NB4 (cell line): ENCODE measurements at places on chromosomes 2 and 18.

- DNase-seq: no peak
Observed at GRCh38 chr2:101410746-101411145, 23.4 kb upstream of the CREG2 start.

GRCh38 chr2:115400940-115401339 is 958.5 kb downstream of the DPP10 start:
- no peak for DNase-seq

GRCh38 chr2:53545604-53546003 is 222.0 kb upstream of the CHAC2 start:
- DNase-seq: no peak

DNA sequence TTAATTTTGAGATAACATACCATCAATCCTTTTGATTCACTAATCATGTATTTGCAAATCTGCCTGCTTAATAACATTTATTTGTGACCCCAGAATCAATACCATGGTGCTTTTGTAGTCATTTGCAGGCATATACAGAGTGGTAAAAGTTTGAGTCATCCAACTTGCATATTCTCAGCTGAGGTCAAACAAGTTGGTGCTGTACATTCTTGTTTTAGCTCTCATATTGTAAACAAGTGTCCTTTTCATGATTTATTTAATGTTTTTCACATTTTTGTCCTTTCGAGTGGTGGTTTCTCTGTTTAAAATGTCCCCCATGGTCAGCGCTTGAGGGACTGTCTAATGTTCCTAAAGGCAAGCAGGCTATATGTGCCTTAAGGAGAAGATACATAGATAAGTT is 17.5 kb downstream of the RAB27B start:
- DNase-seq: no peak

DNA sequence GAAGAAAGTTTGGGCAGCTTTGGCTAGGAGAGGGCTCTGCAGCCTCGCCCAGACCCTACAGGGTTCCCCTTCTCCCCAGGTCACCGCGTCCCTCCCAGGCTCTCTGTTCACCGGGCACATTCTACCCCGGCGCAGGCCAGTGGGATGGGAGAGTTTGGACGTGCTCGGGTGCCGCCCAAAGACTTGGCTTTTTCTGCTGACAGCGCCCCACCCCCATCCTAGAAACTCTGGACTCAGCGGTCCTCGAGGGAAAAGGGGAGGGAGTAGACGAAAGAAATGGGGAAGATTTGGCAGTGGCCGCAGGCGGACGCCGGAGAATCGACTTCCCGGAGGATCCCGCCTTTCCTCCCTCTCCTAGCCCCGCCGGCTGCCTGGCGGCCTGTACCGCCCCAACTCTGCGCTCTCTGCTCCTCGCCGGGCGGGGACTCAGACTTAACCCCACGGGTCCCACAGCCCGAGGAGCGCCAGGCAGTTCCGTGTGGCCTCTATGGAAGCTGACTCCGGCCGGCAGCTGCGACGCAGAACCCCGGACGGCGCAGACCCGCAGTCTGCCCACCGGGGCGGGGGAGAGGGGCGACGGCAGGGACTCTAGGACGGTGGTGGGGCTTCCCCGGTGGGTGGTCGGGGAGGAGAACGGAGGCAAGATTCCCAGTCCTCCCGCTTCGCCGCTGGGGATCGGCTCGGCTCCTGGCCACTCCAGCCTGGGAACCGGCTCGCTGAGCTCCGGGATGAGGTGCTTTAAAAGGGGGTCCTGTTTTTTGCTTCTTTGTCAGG is 863 bp upstream of the SIX2 start:
- no peak for DNase-seq

DNA sequence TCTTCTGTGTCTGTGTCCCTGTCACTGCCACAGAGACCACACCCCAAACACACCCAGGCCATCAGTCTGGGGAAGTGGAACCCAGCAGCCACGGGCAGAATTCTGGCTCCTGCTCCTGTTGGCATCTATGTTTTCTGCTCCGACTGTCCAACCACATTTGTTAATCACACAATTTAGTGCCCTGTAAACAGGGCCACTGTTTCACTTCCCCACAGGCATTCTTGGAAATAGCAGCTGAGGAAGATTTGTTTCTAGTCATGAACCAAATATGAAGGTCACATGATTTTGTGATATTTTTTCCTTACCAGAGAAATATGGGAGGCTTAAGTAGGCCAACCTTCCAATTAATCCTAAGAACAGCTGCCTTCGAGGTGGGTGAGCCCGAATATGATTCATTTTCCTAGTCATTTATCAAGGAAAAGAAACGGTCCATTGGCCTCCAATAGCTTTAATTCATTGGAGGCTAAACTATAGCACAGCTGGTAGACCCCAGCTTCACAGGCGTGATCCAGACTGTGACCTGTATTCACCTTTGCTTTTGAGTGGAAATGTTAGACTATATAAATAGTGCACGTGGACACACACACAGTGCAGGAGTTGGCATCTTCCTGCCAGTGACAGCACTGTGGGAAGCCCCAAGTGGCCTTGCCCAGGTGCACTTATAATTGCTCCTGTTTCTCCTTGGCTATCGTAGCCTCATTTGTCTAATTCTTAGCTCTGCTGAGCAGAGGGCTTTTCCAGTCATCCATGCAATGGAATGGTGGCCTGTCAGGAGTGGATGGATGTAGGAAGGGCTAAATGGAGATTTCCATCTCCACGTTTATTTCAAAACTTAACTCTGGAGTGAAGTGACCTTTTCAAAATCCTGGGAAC is 267.9 kb downstream of the LPIN1 start:
- no peak for DNase-seq

GRCh38 chr2:68512966-68513365 is 45.6 kb downstream of the APLF start:
- no peak for DNase-seq

DNA sequence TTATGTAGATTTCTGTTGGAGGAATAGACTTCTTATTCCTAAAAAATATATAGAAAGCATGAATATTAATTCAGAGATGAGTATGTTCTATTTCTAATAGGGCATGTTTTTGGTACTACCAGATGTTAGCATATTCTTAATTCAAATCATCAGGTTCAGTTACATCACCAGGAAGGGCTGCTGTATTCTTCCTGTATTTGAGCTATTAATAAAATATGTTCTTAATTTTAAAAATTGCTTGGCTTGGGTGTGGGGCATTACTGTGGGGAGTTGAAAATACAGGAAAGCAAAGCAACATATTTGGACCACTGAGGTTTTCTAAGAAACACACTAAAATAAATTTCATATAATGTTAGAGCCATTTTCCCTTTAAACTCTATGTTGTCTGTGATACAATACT is 343.0 kb downstream of the EPHA4 start:
- DNase-seq: no peak

- no peak for DNase-seq
Observed at GRCh38 chr2:204794624-204795023, 249.3 kb downstream of the PARD3B start.

DNA sequence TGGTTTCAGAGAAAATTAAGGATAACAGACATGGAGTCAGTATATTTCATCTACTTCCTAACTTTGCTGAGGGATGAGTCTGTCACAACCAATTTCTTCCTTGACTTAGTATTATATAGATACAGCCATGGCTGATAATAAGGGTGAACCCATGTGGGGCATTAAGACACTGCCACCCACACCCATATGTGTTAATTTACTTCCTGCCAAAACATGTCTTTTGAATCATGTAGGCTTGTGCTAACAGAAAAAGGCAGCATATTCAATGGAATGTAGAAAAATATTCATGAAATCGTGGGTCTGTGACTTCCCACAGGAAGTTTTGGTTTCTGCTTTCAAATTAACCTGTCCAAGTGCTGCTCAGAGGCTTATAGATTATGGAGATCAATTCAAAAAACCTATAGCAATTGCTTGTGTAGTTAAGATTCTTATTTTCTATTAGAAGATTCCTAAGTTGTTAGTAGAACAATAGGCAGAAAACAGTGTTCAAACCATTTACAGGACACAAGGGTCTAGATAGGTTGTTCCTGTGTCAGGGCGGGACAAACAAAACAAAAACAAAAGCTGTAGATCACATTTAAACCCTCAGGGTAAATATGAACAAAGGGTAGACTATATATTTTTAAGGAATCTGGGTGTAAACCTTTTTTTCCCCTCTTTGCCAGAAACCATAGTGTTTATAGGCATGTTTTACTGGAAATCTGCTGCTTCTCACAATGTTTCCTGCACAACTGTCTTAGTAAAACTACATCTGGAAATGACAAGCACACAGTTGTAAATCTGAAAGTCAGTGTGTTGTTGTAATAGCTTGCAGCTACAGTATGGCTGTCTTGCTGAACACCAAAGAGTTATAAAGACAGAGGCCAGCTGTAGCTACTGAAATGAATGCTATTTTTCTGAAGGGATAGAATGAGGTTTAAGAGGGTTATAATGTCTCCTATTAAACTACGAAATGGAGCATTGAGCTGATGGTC is 691.2 kb downstream of the EPHA4 start:
- DNase-seq: no peak

DNA sequence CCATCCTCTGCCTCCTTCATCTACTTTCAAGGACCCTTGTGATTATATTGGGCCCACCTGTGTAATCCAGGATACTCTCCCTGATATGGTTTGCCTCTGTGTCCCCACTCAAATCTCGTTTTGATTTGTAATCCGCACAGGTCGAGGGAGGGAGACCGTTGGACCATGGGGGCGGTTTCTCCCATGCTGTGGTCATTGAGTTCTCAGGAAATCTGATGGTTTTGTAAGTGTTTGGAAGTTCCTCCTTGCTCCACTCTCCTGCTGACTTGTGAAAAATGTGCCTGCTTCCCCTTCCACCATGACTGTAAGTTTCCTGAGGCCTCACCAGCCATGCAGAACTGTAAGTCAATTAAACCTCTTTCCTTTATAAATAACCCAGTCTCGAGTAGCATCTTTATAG is 42.0 kb upstream of the EML6 start:
- no peak for DNase-seq

DNA sequence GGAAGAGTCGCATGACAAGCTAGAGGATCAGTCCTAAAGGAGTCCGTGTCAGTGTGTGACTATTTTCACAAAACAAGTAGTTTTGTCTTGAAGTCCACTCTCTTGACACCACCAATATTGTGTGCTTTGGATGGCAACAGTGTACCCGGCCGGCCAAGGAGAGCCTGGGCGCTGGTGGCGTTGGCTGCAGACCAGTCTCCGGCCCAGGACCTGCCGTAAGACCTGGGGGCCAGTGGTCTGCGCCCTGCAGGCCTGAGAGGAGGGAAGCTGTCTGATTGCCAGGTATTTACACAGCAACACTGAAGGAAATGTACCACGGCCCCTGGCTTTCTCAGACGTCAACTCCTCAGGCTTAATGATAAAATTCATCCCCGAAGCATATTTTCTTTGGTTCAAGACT is 472.4 kb upstream of the SALL3 start:
- DNase-seq: no peak

GRCh38 chr2:20141806-20142205 is 83.1 kb downstream of the SDC1 start:
- no peak for DNase-seq

DNA sequence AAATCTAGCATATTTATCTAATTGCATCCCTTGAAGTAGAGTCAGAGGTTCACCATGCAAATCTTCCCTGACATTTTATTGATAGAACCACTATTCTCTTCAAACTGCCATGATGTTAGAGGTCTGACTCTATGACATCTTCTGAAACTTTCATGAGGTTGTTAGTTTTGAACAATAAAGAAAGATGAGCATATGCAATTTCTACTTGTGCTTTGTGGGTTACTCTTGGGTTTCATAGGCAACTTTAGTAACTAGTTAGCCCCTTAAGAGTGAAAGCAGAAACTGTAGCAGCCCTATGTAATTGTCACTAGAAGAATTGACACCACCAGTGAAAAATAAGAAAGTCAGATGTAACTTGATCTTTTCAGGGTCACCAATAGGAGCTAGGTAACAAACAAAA is 53.1 kb upstream of the ZEB2 start:
- DNase-seq: no peak

DNA sequence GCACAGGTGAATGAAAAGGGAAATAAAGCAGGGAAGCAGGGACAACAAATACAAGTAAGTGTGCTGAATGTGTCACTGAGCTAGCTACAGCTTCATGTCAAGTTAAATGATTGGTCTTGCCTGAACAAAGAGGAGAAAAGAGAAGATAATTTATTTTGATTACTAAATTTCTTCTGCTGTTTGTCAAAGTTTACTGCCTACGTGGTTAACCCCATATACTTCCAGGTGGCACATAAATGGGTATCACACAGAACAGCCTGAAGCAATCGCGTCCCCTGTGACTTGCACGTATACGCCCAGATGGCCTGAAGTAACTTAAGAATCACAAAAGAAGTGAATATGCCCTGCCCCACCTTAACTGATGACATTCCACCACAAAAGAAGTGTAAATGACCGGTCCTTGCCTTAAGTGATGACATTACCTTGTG is 434.2 kb downstream of the LRRTM4 start:
- no peak for DNase-seq

DNA sequence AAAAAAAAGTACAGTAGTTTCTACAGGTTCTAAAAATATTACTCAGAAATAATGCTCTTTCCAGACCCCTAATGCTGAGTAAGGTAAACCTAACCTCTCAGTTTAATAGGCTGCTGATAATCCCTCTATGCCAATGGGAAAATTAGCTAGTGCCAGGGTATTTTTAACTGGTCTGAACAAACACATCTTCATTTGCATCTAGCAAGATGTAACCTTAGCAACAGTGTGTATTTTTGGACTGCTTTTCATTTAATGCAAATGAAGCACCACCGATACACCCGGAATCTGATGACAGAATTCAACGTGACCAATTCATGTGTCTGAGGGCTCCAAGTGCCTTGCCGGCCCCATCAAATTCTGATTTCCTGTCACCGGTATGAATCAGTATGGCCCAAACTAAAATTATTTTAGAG is 47.4 kb upstream of the CYRIA start:
- DNase-seq: no peak

- DNase-seq: peak; percentile 98
Observed at GRCh38 chr2:101223814-101224231, 28.9 kb upstream of the CNOT11 start.

GRCh38 chr2:96846825-96847224 is 3.0 kb upstream of the ANKRD23 start:
- DNase-seq: no peak

DNA sequence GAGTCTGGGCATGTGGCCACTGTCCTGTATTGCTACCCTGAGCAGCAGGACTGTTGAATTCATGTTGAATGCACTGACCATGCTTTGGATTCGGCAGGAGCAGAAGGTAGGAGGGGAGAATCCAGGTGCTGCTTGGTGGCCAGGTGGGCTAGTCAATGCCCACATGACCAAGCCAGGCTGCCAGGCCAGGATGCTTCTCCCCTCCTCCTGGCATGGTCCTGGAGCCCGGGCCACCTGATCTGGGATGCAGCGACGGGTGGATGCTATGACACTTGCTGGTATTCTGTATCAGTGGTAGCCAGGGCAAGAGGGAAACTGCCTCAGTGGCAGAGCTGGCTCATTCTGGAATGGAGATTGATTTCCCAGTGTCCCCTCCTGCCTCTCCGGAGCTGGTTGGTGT is 14.8 kb upstream of the SIX2 start:
- DNase-seq: no peak

GRCh38 chr2:59968441-59968840 is 585.0 kb downstream of the BCL11A start:
- no peak for DNase-seq

- DNase-seq: peak; percentile 46
Observed at GRCh38 chr2:18378020-18378653, 182.3 kb downstream of the RDH14 start.
